ENCODE measurements at places on chromosomes 7 and 10.
A peak's percentile ranks its signal among the peaks of the same experiment; 100 is the strongest.

- DNase-seq, result no peak
Observed at GRCh38 chr7:157853076-157853788, 516.4 kb downstream of the DNAJB6 start.

DNA sequence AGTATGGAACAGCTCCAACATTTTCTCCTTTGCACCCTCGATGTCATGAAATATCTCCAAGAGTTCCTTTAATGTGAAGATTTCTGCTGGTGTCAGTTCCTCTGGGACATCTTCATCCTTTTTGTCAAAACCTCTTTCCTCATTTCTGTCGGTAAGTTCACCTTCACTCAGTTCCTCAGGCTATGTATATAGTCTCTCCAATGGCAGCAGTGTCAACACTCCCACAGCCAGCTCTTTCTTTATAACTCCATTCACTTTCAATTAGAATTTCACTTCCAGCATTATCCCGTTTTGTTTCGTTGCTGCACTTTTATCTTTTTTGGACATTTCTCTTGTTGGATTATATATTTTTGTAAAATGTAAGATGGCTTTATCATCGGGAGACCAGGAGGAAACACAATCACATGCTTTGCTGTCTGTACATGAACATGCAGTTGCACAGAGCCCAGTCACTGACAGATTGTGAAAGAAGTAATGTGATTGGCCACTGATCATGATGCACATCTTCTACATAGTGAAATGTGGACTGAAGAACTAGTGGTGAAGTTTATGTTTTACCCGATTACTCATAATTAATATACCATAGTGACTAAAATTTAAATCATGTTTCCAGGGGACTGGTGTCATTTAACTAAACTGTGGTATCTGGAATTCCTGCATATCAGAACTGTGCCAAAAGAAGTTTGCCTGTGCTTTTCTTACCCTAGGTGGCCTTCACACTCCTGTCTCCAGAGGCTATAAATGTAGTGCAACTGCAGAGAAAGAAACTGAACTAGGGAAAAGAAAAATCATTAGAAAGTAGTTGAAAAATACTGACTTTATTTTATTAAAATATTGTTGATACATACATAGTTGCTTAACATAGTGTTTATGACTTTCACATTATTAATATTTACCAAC is 289.6 kb downstream of the PPP1R3A start:
- DNase-seq, result no peak

DNA sequence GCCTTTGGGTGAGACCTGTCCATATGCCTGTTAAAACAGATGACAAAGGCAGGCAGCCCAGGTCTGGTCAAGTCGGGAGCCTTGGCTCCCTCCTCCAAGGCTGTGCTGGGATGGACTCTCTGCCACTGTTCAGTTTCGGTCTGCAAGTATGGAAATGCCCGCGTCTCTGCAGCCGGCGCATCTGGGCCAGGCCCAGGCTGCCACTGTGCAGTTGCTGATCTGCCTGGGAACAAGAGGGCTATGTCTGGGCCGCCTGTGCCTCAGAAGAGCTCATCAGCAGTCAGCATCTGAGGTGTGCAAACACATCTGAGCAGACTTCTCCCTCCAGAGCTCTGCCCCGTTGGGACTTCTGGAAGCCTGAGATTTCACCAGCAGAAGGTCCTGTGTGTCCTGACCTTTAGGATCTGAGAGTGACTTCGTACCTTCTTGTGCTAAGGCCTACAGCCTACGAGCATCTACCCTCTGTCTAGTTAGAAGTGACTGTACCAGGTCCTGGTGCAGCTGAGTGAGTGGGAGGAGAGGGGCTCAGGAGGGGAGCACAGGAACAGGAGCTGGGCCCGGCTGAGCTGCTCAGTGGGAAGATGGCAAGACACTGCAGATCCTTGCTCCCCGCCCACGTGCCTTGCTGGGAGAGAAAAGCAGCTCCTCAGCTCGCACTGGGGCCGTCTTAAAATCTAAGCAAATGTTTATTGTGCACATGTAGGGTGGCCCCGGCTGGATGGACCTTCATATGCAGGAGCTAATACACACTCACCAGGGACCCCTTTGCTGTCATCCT is 50.9 kb downstream of the DOCK1 start:
- DNase-seq, result no peak

GRCh38 chr10:43945908-43946307 is 297.2 kb upstream of the ZNF32 start:
- DNase-seq, result no peak

GRCh38 chr10:11449761-11450160 is 161.7 kb downstream of the USP6NL start:
- DNase-seq, result no peak

DNA sequence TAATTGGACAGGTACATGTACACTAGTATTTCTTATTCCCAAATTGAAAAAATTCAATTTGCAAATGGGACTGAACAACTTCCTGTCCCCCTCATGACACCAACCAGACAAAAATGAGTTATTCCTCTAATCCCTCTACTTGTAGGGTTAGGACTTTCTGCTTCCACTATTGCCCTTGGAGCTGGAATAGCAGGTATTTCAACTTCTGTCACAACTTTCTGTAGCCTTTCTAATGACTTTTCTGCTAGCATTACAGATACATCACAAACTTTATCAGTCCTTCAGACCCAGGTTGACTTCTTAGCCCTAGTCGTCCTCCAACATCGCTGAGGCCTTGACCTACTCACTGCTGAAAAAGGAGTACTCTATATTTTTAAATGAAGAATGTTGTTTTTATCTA is 6.4 kb downstream of the CYP3A7 start:
- DNase-seq, result no peak

- DNase-seq, result no peak
Observed at GRCh38 chr7:142583446-142583845, 165.8 kb upstream of the PRSS1 start.

- no peak for DNase-seq
Observed at GRCh38 chr7:69285854-69286253, 312.4 kb upstream of the AUTS2 start.

GRCh38 chr7:77258014-77258413 is 58.4 kb upstream of the FGL2 start:
- no peak for DNase-seq

DNA sequence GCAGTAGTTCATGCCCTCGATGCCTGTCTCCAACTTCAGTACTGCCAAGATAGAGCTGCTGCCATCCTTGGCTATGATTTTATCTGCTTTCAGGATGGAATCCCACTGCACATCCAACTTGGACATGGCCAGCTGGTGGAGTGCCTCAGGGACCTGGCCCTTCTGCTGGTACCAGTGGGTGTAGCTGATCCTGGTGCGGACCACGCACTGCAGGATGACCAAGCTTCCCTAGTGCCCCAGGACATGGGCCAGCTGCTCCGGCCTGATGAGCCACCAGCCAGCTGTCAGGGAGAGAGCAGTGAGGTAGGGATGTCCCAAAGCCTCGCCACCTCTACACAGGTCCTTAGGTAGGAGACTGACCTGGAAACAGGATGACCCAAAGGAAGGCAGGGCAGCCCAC is 49.0 kb upstream of the TARP start:
- no peak for DNase-seq

- DNase-seq, result peak; percentile 81
Observed at GRCh38 chr10:25642721-25643120, 291.3 kb upstream of the MYO3A start.

GRCh38 chr7:79282070-79282694 is 171.3 kb downstream of the MAGI2 start:
- peak; percentile 54 for DNase-seq

- DNase-seq, result no peak
Observed at GRCh38 chr10:36094096-36094495, 452.0 kb upstream of the FZD8 start.

- no peak for DNase-seq
Observed at GRCh38 chr10:24382979-24383663, 174.2 kb downstream of the KIAA1217 start.

GRCh38 chr7:38220452-38220851 is 42.4 kb downstream of the STARD3NL start:
- no peak for DNase-seq

DNA sequence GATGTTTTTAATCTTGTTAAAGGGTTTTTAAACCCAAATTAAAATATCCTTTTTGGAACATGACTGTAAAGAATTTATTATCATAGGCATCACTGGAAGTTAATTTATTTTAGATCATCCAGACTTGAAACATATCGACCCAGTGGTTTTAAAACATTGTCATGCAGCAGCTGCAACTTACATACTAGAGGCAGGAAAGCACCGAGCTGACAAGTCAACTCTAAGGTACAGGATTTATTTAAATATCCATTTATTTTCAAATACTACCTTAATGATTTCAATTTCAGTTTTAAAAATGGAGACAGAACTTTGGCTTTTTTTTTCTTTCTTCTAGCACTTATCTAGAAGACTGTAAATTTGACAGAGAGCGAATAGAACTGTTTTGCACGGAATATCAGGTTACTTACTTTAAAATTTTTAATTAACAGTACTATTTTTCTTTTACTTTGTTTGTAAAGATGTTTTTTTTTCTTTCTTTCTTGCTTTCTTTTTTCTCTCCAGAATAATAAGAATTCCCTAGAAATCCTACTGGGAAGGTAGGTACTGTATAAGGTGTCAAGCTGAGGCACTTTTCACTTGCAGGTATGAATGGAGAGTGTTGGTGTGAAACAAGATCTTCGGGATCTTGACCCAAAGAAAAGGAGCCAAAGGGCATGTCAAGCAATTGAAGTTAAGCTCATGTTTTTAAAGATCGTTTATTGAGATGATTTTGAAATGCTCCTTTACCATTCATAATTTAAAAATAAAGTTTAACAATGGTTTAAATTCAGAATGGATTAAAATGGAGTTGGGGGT is 1.8 kb downstream of the COMMD3 start:
- no peak for DNase-seq

- DNase-seq, result no peak
Observed at GRCh38 chr7:131320603-131321002, 7.1 kb upstream of the MKLN1 start.

DNA sequence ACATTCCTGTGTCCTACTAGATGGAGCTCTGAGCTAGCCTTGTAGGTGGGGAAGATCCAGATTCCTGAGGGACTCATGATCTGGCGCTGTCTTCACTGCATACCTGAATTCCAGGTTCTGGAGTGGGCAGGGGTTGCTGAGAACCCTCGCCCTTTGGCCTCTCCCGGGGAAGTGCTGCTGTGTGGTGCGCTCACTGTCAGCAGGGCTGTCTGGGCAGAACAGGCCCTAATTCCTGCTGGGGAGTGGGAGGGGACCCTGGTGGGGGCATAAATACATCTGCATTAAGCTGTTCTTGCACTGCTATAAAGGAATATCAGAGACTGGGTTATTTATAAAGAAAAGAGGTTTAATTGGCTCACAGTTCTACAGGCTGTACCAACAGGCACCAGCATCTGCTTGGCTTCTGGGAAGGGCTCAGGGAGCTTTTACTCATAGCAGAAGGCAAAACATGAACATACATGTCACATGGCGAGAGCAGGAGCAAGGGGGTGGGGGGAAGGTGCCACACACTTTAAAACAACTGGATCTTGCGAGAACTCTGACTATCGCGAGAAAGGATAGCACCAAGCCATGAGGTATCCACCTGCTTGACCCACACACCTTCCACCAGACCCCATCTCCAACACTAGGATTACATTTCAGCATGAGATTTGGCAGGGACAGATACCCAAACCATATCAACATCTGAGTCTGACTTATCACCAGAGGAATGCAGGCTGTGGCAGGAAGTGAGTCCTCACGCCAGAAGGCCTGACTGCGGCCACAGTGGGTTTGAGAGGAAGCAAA is 115.0 kb downstream of the ADCY1 start:
- no peak for DNase-seq

- DNase-seq, result no peak
Observed at GRCh38 chr7:25595996-25596395, 367.7 kb upstream of the NPVF start.

DNA sequence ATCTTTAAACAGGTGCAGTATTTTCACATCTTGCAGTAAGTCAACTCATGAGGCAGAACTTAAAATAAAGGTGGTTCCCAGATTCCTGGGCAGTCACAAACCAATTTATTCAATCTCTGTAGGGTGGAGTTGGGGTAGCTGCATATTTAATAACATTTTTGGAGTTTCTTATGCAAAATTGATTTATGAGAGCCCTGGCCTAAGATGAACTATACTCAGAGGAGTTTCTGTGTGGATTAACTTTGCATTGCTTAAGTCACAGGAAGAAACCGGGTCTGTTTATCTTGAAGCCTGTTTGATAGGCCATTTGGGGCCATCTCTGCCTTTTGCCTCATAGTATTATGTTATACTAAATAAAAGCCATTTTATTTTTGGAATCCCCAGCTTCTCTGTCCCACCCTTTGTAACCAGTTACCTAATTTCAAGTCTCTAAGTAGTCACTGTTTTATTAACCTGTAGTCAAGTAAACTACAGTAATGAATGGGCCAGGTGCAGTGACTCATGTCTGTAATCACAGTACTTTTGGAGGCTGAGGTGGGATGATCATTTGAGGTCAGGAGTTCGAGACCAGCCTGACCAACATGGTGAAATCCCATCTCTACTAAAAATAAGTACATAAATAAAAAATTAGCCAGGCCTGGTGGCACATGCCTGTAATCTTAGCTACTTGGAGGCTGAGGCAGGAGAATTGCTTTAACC is 104.4 kb upstream of the FAM3C start:
- no peak for DNase-seq

DNA sequence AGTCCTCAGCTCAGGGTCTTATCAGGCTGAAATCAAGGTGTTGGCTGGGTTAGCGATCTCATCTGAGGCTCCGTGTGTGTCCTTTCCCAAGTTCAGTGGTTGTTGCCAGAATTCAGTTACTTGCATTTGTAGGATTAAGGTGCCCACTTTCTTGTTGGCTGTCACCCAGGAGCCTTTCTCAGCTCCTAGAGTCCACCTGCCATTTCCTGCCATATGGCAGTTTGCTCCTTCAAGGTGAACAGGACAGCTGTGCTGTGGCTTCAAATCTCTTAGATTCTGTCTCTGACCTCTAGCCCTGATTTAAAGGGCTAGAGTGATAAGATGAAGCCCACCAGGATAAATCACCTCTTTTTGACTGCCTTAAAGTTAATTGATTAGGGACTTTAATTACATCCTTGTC is 1.0 kb upstream of the HIF1AN start:
- DNase-seq, result no peak

- no peak for DNase-seq
Observed at GRCh38 chr7:124257638-124258308, 224.9 kb upstream of the TMEM229A start.

- no peak for DNase-seq
Observed at GRCh38 chr10:28533571-28534304, 820 bp downstream of the WAC start.

DNA sequence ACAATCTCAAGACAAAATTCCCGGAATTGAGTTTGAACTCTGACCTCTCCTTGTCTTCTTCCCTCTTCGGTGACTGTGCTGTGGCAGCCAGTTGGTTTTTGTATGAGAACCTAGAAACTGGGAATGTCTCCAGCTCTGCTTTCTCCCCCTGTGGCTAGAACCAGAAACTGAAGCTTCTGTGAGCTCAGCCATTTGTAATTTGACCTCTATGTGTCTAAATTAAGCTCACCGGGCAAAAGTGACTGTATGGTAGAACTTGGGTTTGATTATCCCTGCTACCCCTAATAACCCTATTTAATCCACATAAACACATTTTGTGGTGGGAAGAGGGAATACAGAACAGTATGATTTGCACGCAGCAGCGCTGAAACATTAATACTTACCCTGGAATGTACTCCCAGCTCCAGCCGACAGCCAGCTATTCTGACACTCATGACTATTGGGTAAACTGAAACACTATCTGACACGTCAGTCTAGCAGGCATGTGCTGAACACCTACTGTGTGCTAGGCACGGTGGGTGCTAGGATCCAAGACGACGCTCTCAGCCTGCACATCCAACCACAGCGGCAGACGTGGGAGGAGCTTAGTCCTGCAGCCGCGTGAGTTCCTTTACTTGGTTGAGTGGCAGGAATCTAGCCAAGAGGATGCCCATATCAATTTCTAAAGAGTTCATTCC is 324.8 kb downstream of the SFMBT2 start:
- DNase-seq, result no peak
